CD4-positive, alpha-beta T cell treated with Interleukin-2 at 100 ng/mL for 4 hours (primary cell): ENCODE measurements at places on chromosomes 7 and 10.

DNA sequence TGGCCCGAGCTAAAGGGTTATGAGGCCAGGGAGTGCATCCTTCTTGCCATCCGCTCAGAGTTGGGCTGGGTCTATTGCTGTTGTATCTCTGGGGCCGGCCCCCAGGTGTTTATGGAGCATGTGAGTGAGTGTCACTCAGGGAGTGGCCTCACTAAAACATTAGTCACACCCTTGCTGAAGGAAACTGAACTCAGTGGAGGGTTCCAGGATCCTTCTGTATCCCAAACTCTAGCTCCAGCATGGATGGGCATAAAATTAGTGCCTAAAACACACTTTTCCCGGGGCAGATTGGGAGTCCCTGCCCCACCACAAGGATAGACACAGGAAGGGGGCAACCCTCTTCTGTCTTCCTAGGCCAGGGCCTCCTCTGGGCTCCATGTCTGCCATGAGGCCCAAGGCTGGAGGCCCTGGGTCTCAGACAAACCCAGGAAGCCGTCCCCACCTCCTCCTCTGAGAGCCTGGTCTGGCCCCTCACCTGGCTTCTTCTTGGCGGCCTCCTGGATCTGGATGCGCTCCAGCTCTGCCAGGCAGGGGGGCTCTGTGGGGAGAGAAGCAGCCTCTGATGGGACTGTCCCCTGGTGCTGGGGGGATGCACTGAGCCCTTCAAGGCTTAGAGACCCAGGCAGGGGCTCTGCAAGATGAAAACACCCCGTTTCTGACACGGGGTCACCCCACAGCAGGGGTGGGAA, 24.5 kb downstream of the SPOCK2 start:
- DNase-seq, result no peak

DNA sequence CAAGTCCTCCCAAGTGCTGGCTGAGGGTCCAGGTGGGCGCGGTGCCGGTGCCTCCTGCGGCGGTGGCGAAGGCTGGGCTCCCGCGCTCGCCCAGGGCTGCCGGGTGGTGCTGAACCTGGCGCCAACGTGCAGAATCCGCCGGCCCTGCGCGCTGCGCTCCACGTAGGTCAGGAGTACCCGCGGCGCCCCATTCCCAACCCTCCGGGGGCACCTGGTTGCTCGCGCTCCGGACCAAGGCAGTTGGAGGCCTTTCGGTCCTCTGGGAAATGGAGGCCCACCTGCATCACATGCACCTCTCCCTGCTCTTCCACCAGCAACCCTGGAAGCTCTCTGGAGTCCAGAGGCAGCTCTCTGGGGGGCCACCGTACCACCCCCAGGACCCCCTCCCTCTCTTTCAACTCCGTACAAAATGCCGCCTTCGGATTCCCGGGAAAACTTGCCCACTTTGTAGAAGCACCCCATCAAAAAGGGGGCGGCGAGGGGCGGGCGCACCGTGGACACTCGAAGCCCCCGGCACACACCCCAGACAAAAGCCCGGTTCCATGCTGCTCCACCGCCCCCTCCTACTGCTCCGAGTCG, 745 bp downstream of the SLC16A9 start:
- DNase-seq, result no peak

DNA sequence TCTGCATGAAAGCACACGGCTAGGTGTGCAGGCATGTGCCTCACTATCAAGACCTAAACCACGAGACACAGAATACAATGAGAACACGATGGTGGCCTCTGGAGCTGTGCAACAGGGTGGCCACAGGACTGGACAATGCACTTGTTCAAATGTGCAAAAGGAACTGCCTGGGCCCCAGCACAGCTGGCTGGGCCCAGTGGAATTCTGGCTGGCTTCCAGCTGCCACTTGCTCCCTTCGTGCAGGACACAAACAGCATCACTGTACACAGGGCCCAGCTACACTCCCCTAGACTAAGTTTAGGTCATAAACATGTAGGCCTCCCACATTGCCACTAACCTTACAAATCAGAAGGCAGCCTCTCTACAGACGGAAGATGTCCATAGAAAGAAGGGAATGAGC, 23.4 kb downstream of the DOCK4 start:
- no peak for DNase-seq

DNA sequence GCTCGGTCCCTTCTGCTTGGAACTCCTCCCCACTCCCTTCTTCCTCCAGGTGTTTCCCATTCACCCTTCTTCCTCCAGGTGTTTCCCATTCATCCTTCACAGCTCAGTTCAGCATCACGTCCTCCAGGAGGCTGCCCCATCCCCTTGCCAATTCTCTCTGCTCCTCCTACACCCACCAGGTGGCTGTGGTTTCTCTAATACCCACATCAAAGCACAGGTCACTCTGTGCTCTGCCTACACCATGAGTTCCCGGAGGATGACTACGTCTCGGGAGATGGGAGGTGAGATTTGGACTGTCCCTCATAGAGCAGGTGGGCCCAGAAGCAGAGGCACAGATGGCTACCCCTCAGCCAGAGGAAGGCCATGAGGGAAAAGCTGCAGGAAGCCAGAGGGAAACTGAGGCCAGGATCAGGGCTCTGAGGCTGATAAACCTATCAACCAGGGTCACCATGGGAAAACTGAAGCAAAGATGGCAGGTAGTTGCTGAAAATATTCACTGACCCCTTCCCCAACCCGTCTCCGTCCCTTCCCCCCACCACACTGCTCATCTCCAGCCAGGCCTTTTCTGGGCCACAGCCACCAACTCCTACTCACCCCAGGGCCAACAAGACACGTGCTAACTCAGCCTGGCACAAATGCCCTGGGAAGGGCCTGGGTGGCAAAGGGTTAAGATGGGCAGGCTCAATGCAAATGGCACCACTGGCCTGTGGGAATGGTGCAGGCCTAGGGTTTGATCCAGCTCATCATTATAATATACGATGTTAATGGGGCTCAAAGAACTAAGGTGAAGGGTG, 56.6 kb upstream of the CPXM2 start:
- DNase-seq, result no peak

- DNase-seq, result no peak
These were observed 554.4 kb downstream of the PTPRN2 start for GRCh38 chr7:158033196-158033595.

DNA sequence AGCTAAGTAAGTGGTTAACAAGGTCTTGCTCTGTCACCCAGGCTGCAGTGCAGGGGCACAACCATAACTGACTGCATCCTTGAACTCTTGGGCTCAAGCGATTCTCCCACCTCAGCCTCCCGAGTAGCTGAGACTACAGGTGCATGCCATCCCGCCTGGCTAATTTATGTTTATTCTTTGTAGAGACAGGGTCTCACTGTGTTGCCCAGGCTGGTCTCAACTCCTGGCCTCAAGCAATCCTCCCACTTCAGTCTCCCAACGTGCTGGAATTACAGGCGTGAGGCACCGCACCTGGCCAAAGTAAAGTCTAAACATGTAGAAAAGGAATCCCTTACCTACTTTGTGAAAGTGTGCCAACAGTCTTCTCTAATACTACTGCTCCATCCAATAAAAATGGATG, 17.9 kb downstream of the PARD3 start:
- no peak for DNase-seq

DNA sequence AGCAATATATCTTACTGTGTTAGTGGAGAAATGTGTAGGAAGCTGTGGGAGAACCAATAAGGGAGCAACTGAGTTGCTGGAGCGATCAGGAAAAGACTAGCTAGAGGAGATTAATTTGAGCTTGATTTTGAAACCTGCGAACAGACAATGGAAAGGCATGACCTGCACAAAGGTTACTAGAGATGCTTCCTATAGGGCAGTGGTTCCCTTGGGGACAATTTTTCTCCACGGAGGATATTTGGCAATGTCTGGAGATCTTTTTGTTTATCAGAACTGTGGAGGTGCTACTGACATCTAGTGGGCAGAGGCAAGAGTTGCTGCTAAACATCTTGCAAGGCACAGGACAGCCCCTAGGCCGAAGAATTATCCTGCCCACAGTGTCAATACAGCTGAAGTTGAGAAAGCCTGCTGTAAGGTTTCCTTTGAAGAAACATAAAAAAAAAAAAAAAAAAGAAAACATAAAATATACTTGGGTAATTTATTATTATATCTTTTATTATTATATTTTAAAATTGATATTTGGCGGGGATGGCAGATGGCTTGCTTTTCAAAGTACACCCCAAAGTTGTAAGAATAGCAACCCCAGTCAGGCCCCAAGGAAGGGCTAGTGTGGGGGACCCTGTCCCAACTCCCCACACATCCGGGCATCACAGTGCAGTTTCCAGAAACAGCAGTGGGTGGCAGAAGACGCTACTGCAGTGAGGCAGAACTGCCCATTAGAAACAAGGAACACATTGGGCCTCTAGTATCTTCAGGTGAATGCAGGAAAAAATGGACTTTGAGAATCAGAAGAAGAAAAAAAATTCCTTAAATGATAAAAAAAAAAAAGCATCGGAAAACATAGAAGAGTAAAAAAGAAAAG, 481.6 kb downstream of the SH2D4B start:
- DNase-seq, result no peak
